Activated T-cell treated with anti-CD3 and anti-CD28 coated beads, Interleukin-2, amount 50 U/mL, for 1 hour (primary cell): ENCODE measurements at places on chromosomes 13 and 19.

DNA sequence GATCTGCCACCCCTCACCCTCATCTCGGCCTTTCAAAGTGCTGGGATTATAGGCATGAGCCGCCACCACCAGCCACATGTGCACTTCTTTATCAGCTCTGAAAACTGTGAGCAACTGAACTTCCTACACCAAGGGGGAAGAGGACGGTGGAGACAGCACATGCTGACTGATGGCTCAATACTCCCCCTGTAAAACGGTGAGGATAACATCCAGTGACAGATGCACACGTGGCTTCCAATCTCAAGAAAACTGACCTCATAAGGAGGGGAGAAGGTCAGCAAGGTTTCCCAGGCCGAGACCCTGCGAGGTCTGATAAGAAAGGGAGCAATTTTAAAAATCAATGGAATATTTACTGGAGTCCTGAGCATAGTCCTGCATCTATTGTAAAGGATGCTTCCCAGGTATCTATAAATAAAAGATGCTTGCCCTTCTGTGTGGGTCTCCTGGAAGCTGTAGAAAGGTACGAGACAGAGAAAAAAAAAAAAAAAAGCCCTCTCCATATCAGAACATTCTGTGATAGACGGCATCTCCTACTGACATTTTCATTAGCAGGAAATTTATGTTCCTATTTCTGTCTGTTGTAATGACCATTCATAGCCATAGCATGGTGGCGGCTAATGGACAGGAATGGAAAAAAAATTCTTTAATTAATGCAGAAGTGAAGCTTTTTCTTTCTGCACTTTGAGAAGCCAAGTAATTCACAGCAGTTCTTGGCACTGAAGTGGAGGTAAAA, 385.1 kb downstream of the ZNF536 start:
- DNase-seq = no peak

DNA sequence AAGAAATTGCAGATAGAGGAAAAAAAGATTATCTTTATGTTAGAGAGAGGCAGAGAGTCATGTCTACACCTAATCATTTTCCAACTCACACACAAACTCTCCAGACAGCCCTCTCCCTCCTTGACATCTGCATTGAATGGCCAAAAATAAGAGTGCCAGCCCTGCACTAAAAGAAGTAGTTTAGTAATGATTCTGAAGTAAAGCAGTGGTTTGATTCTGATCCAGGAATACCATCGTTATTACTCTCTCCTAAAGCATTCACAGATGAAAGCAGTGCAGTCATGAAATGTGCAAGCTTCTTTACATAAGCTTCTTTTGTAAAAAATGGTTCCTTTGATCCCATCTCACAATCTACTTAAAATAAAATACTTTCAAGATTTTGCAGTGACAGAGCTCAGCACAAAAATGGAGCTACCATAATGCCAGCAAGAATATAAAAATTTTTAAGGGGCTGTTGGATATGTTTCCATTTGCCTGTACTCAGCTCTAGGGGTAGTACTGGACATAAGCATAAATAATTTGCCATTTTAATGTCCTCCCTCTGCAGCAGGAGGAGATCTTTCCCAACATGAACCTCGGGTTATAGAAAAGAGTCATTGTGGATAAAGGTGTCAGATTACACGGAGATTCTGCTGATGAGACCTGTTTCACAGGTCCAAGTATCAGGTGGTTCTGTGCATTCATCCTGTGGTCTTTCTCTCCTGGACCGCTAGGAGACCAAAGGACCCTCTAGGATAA, 406.3 kb downstream of the DCT start:
- no peak for DNase-seq

- peak; percentile 26 for DNase-seq
Observed at GRCh38 chr13:114115191-114115671, 17.2 kb downstream of the RASA3 start.

DNA sequence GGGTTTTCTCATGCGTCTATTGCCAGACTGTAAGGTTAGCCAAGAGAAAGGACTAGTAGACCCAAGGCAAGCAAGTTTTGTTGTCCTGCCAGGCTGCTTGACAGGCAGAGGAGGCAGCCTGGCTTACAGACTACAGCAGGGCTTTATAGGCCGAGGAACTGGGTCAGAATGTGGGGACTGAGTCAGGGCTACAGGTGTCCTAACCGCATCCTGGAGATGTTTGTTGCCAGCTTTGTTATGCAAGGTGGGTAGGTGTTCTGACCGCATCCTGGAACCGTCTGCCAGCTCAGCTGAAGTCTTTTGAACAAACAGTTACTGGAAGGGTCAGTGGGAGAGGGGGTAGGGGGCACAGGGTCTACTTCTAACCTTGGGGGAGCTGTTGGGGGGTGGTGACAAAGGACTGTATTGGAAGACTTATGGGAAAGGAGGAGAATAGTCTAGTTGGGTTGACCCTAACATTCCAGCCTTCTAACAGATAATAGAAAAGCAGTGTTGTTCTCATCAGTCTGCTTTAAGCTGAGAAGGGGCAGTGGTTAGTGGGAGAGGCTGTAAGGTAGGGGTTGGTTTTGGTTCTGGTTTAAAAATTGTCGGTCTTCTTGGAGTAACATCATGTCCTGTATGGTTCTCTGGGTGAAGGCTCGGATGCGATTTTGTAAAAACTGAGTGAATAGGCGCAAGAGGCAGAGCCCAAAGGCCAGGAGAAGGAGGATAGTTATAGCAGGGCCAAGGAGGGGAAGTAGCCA, 913.8 kb upstream of the SLITRK5 start:
- no peak for DNase-seq

- DNase-seq = no peak
Observed at GRCh38 chr19:821231-821824, 427 bp downstream of the PLPPR3 start.

DNA sequence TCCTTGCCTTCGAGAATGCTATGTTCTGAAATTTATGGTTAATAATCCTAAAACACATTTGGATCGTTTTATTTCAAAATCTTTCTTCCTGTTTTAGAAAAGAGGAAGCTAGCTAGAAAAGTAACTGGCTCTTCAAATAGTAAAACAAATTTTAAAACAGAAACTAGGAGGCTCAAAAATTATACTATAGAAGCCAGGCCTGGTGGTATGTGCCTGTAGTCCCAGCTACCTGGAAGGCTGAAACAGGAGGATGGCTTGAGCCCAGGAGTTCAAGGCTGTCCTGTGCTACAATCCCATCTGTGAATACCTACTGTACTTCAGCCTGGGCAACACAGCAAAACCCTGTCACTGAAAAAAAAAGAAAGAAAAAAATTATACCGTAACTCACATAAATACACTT, 57.9 kb downstream of the ELF1 start:
- DNase-seq = no peak

- no peak for DNase-seq
Observed at GRCh38 chr13:39347926-39348901, 254.8 kb downstream of the LHFPL6 start.

DNA sequence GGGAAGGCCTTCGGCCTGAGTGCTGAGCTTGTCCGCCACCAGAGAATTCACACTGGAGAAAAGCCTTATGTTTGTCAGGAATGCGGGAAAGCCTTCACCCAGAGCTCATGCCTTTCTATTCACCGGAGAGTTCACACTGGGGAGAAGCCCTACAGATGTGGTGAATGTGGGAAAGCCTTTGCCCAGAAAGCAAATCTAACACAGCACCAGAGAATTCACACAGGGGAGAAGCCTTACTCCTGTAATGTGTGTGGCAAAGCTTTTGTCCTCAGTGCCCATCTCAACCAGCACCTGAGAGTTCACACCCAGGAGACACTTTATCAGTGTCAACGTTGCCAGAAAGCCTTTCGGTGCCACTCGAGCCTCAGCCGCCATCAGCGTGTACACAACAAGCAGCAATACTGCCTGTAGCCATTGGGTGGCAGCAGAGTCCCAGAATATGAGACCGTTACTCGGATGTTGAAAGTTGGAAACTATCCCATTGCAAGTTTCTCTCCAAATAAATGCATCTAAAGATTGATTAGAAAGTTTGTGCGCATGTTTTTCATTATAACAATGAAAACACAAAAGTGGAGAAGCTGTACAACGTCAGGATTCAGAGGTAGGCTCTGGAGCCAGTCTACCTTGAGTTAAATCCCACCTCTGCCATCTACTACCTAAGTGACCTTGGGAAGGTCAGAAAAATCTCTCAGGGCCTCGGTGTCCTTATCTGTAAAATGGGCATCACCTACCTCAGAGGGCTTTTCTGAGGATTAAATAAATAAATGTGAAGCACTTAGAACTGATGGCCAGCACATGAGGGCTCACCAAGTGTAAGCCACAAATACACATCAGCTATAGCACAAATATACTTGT, 21.1 kb downstream of the ZNF473 start:
- peak; percentile 69 for DNase-seq

DNA sequence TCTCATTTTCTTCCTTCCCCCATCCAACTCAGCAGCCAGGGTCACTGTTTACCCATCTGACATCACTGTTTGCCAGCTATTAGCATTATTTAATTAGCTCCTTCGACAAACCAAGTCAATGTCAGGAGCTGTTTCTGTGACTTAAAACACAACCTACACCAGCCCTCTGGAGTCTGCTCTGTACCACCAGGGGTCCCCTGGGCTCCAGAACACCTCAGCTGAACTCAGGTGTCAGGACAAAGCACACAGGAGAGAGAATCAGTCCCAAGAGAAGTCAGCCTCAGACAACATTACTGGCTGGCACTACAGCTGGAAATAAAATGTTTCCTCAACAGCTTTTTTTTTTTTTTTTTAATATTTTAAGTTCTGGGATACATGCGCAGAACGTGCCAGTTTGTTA, 45.1 kb downstream of the DCLK1 start:
- no peak for DNase-seq

GRCh38 chr13:113441661-113442060, 11.6 kb downstream of the ADPRHL1 start:
- DNase-seq = no peak

DNA sequence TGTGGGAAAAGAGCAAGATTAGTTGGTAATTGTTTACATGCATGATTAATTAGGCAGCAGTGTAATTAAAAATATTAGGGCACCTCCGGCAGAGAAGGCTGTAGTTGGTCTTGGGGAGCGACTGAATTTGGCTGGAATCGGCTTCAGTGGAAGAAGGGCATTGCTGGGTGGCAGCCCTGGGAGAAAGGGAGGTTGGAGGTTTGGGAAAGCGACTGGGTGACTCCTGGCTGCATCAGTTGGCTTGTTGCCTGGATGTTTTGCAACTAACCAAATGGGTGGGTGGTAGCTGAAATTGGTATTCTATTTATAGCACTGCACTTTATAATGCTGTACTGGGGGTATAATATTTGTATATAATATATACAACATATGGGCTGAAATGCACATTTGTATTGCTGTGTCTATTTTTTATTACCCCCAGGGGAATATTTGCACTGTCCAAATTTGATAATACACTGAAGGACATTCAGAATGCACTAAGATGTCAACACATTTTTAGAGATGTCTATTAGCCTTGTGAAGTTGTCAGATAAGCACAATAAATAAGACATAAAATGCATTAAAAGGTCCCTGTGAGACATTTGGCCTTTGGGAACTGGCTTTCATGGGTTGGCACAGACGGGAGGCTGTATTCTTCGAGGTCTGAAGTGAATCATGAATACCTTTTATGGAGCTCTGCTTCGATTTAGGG, 1.7 kb downstream of the B3GLCT start:
- DNase-seq = no peak

GRCh38 chr13:30071969-30072817, 221.8 kb upstream of the UBL3 start:
- DNase-seq = no peak

- DNase-seq = peak; percentile 80
Observed at GRCh38 chr19:17282488-17283125, 906 bp downstream of the ANKLE1 start.

DNA sequence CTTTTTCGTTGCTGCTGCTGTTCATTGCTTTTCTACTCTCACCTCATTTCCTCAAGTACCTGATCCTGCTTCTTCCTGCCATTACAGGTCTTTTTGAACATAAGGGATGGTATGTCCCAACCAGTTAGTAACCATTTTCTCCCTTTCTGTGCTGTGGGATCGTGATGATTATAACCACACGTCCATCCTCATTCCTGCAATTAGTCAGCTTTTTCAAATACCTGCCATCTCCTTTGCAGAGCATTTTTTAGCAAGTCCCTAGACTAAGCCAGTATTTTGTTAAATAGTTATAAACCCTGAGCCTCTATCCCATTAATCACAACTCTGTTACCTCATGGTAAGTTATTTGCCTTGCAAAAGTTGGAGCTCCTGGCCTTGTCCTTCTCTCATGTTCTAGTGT, 109.2 kb downstream of the FNDC3A start:
- no peak for DNase-seq

GRCh38 chr19:33035461-33035860, 29.2 kb downstream of the RHPN2 start:
- DNase-seq = no peak

GRCh38 chr13:80037505-80037888, 303.4 kb downstream of the SPRY2 start:
- DNase-seq = no peak

DNA sequence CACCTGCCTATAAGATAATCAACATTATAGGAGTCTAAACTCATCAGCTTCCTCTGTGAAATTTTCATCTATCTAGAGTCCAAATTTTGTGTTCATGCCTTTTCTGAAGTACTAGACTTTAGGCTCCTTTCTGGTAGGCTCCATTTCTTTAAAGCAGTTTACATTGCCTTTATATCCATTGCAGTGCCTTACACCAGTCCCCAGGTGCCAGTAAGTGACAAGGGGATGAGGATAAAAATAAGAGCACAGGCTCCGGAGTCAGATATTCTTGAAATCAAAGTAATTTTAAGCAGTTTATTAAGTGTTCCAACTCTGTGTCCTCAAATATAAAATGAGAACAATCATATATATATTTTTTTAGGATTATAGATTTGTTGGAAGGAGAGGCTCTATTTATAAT, 10.6 kb upstream of the CYSLTR2 start:
- no peak for DNase-seq

DNA sequence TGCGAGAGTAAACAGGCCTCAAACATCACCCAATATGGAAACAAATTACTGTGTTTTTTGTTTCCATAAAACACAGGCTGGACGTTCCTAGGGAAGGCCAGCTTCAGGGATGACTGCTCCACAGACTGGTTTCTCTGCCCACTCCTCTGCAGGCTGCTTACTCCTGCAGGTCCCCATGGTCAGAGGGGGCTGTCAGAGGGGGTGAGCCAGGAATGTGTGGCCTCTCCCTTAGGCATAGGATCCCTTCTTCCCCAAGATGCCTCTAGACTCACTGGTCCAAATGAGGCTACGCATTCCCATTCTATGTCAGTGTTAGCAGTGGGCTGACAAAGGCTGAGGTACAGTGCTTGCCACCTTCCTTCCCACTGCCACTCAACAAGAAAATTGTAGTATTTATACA, 229.8 kb downstream of the LHFPL6 start:
- DNase-seq = no peak

GRCh38 chr19:30371161-30371836, 885 bp upstream of the ZNF536 start:
- DNase-seq = no peak

GRCh38 chr13:99991828-99992775, 10.5 kb downstream of the ZIC2 start:
- no peak for DNase-seq
